ENCODE measurements at places on chromosomes 16 and 17.

DNA sequence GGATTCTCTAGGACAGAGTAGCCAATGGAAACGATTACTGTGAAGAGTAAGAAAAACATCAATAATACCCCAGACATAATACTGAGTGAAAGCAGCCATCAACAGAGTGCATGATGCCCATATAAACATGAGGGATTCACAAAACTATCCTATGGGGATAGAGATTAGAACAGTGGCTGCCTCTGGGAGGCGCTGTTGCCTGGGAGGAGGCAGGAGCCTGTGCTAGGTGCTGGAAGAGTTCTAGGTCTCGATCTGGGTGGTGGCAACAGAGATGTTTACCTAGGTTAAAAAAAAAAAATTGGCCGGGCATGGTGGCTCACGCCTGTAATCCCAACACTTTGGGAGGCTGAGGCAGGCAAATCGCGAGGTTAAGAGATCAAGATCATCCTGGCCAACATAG, 7.9 kb downstream of the FA2H start:
- no peak for DNase-seq

DNA sequence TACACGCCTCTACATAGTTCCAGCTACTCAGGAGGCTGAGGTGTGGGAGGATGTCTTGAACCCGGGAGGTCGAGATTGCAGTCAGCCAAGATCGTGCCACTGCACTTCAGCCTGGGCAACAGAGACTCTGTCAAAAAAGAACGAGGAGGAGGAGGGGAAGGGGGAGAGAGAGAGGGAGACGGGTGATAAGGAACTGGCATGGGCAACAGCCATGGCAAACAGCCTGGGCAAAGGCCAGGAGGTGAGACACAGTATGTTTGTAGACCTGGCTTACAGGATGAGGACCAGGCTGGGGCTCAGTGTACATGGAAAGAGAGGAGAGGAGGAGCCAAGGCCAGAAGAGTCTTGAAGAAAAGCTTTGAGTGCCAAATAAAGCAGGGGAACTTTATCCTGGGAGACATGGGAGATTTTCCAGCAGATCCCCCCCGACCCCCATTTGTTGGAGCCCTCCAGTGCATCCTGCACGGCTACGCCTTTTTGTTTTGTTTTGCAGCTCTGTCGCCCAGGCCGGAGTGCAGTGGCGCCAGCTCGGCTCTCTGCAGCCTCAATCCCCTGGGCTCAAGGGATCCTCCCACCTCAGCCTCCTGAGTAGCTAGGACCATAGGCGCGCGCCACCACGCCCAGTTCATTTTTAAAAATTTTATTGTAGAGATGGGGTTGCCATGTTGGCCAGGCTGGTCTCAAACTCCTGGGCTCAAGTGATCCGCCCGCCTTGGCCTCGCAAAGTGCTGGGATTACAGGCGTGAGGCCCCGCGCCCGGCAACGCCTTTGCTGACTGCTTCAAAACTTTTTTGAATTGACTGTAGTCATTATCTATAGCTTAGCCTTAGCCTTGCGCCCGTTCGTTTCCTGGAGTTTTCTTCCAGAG, 1.3 kb upstream of the ALKBH5 start:
- peak; percentile 8 for DNase-seq

DNA sequence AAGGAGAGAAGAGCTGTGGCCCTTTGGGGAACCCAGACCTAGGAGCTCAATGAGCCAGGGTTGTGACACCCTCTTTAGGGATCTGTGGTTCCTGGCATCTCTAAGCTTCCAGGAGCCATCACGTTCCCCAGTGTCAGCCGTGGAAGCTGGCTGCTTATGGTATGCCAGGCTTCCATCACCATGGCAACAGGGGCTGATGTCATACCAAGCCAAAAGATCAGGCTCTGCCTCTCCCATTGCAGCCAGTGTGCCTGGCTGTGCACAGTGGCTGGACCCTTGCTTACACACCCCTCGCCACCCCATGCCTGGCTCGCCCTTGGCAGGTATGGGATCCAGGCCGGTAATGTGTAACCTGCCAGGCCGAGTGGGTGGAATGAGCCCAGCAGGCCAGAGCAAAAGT, 91.1 kb downstream of the SSH2 start:
- DNase-seq, result no peak

- DNase-seq, result no peak
Measured at GRCh38 chr17:78664476-78665386, 87.5 kb upstream of the DNAH17 start.

GRCh38 chr16:1333149-1333812, at the start of gene BAIAP3:
TSS of gene BAIAP3 (plus strand) at chr16:1333645. CDS start at chr16:1338550, 4,905 bp downstream.
- peak; percentile 45 for DNase-seq

DNA sequence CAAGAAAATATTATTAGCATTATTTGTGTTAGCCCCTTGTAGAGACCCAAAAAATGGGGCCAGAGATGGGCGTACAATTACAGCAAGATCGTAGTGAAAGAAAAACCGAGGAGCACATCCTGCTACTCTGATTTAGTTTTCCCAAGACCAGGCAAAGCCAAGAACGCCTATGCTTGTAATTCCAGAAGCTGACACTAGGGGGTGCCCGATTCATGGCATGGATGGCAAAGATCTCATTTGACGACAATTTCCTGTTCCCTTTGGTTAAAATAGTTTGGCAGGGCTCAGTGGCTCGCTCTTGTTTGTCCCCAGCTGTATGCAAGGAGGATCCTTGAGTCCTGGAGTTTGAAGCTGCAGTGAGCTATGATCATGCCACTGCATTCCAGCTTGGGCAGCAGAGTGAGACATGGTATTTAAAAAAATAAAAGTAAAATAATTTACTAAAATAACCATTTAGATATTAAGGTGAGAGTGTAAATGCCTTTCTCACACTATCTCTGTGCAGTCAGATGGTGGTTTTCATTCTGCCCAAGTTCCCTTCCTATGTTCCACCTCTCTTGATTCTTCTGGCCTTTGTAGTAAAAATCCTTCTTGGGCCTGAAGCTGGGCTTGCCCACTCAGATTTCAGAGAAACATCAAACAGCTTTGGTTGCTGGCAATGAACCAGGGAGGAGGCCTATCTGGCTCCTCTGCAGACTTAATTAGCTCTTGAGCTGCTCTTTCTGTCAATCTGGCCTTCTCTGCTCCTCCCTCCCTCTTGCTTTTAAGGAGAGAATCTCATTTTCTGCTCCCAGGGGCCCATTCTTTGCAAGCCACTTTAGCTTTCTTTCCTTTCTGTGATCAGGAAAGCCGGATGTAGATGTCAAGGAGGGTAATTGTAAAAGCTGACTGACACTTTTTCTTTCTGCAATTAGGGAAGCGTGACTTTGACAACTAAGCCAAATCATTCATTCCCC, 31.2 kb downstream of the TMEM238L start:
- peak; percentile 38 for DNase-seq

DNA sequence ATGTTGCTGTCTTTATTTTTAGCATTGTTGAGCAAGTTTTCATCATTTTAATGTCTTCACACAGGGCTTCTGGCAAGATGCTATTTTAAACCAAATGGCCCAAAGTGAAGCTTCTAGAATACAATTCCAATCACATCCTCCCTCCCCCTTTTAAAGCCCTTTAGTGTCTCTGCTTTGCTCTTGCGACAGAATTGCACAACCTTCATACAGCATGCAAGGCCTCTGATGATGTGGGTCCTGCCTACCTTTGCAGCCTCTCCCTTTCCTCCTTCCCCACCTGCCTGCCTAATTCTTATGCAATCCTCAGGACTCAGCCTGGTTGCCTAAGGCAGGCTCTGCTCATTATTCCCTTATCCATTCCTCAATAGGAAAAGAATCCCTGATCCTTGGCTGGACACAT, 381.7 kb downstream of the SLC39A11 start:
- DNase-seq, result no peak

- no peak for DNase-seq
Measured at GRCh38 chr17:46777943-46778915, 40.3 kb downstream of the WNT3 start.

- no peak for DNase-seq
Measured at GRCh38 chr16:70463235-70463634, 8.8 kb downstream of the FCSK start.

DNA sequence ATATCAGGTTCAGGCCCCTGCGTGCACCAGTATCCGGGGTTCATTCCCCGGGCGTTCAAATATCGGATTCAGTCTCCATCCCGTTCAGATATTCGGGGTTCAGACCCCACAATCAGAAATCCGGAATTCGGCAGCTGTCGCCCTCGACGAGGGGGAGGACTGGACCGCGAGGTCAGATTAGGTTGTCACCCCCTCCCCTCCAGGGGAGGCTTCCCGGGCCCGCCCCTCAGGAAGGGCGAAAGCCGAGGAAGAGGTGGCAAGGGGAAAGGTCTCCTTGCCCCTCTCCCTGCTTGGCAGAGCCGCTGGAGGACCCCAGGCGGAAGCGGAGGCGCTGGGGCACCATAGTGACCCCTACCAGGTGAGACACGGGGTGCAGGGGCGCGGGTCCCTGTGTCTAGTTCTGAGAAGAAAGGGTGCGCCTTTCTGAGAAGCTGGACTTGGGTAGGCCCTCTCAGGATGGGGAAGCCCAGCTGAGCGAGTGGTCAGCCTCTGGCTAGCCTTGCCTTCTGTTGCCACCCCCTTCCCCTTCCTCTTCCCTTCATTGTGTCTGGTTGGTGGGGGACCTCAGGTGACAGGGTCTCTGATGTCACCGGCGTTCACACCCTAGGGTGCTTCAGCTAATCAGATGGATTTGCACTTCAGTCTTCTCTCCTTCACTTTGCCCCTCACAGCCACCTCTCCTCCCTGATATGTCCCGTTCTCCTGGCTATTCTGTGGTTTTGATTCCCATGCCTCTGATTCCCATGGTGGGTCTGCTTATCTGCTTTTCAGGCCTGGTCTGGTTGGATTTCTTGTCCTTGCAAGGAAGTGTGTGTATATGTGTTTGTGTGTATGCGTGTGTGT, 844 bp downstream of the TAOK2 start:
- DNase-seq, result peak; percentile 18

DNA sequence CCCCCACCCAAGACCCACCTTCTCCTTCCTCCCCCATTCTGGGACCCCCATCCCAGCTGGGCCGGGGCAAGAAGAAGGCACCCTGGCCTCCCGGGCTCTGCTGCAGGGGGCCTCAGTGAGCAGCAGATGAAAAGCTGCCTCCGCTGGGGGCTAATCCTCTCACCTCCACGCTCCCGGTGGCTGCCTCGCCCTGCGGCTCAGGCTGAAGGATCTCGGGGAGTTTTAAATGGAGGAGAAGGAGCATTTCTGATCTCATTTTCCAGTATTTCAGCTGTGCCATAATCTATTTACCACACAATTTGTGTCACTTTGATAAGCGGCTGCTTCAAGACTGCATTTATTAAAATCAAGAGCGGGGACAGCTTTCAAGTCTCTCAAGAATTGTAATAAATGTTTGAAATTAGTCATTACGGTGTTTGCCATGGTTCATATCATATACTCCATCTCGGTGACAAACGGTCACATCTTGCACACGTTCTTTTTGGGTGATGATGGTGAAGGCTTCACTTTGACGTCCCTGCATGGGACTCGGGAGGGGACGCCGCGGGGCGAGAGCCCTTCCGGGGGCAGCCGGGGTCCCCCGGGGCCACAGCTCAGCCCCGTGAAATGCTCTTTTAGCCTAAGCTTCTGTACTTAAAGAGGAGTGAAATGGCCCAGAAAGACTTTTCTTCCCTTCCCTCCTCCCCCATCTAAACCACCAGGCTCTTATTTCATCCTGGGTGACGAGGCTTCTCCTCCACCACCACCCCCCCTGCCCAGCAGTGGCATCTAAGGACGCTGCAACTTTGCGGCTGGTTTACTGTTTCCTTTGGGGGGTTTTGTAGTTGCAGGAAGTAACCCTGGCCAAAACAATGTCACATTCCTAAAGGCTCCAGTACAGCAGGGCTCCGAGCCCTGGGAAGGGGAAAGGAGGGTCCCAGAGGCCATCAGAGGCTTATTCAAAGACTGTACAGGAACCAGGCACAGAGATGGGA, 313.1 kb upstream of the TNRC6C start:
- DNase-seq, result peak; percentile 64

GRCh38 chr17:28896884-28897768, at the start of gene FLOT2:
TSS of gene FLOT2 (minus strand) at chr17:28897733. CDS start at chr17:28897574, 159 bp downstream.
- DNase-seq, result peak; percentile 78

DNA sequence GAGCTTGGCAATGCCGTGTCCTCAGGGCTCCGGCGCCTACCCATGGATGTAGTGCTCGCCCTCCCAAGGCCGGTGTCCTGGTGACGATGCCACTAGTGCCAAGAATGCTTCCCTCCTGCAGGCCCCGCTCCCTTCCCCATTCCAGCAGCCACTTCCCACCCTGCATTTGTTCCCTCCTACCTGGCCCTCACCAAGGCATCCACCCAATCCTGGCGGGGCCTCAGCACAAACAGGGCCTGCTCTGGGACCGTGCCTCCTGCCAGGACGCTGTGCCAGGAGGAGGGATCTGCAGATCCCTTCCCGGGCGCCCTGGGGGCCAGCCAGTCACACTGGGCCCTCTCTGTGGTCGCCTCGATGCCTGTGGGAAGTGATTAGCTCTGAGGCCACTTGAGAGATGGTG, 25.1 kb downstream of the ABR start:
- no peak for DNase-seq

DNA sequence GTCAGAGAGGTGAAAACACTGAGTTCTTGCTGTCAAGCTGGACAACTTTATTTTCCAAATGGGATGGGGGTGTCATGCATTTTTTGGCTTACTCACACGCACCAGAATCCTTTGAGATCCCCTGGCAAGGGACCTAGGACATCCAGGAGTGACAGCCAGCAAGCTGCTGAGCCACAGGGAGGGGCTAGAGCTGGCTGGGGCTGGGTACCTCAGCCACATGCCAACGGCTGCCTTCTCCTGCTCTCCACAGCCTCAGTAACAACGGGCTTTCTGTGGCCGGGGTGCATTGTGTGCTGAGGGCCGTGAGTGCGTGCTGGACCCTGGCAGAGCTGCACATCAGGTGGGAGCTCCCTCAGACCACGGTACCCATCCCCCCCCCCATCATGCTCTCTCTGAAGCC, 47.6 kb downstream of the NLRC5 start:
- no peak for DNase-seq

- no peak for DNase-seq
Measured at GRCh38 chr16:84790301-84790700, 29.5 kb upstream of the CRISPLD2 start.

DNA sequence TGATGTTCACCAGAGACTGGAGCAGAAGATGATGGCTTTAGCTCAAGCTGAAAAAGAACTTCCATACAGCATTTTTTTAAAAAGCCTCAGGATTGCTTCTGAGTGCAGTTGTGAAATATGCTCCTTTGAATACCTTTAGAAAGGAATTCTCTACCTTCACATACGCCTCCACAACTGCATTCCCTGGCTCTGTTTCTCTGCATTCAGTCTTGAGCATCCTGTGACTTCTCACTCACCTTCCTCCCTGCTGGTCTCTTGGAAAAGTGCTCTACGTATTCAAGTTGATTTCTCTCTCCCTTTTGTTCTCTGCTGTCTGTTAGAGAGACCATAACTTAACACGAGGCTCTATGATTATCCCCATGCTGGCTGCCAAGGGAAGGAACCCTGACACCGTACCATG, 34.5 kb downstream of the HS3ST2 start:
- no peak for DNase-seq

DNA sequence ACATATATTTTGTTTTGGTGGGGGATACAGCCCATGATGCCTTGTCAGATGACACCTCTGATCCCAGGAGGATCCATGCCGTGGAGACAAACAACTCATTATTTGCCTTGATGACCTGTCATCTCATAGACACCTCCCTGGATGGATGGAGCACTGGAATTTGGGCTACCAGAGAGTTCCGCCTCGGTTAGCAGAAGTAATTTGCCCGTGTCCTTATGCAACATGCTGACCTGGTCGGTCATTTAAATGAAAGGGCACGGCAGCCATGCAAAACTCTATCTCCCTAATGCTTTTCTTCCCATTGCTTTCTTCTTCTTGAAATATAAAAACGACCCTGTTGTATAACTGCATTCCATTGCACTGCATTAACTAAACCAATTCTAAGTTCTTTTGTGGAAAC, 145.3 kb downstream of the GRIN2A start:
- no peak for DNase-seq
